Lung (tissue), 17 donors: ENCODE measurements at places on chromosomes 1 and 21. TPM values are rescaled to one million over a fixed set of nuclear protein-coding genes. Genes with fewer than 3 reads are reported as not detected.
A peak's percentile ranks its signal among the peaks of the same experiment; 100 is the strongest.

DNA sequence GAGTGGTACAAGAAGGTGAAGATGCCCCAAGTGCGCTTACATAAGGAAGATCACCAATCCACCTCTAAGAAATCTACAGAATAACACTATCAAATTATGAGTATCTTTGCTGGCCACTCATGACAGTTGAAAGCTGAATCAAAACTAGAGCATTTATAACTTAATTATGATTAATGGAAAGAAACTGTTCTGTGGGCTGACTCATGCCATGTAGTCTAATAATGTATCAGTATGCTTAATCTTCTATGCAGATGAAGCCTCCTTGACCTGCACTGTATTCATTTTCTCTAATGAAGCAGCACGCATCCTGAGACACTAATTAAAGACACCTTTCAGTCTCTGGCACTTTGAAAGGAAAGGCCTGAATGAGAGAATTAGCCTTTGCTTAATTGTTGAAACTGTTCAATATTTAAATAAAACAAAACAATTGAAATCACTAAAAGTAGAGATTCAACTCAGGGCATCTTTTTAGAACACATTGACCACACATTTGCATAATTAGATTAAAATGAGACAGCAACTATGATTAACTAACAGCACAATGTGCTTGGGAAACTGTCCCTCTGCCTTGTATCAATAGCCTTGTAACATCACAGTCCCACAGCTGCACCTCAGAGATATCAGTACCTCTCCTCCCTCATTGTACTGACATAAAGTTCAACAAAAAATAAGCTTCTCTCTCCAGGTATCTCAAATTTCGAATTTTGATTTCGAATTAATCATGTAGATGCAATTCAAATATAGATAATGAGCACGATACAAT lies 105.6 kb downstream of the NTPCR start:
- DNase-seq: no peak

GRCh38 chr1:18410407-18410806 lies 70.3 kb upstream of the KLHDC7A start:
- no peak for DNase-seq

DNA sequence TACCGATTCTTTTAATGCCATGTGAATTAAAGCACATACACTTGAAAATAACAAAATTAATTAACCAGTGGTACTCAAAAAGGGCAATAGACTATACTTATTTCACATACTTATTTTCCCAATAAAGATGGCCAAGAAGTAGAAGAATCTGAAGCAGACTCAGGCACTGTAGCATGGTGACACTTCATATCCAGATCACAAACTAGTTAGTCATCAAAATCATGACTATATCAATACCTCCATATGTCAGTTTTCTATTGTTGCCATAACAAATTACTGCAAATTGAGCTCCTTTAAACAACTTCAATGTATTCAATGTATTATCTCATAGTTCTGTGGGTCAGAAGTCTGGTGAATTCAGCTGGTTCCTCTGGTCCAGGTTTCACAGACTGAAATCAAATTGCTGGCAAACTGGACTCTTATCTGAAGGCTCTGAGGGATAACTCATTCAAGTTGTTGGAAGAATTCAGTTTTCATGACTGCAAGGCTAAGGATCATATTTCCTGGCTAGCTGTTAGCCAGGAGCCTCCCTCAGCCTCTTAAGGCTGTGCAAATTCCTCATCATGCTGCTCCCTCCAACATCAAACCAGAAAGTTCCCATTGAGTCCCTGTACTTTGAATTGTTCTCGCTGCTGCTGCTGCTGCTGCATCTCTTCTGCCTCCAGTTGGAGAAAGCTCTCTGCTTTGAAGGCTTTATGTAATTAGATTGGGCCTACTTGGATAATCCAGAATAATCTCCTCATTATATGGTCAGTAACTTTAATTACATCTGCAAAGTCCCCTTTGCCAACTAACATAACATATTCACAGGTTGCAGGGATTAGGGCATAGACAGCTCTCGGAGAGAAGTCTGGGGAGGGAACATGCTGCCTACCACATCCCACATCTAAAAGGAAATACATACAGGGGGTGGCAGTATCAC lies 91.5 kb downstream of the MRPL39 start:
- no peak for DNase-seq

DNA sequence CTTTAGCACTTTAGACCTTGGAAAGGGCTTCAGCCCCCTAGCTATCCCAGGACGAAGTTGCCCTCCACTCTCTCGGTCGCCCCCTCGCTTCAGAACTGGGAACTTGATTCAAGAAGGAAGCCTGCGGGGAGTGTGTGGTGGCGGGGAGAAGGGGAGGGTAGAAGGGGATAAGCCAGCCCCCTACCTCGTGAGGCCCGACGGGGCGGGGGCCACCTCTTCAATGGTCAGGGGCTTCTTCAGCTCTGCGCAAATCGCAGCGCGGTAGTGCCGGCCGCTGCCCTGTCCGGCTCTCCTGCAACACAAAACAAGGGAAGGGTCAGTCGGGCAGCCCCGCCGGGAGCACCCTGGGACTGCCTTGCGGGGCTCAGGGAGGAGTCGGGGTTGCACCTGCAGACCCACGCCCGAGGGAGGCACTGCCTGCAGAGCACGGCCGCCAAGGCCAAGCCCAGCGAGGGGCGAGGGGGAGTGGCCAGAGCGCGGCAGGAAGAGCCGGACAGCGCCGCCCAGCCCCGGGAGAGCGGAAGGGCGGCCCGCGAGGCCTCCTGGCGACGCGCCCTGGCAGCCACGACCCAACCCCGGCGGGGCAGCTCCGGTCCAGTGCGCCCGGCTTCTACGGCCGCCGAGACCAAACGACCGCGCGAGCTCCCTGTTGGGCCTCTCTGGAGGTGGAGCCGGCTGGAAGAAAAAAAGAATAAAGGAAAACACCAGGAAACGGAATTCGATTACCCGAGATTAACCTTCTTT lies 56.2 kb upstream of the RASAL2 start:
- peak; percentile 84 for DNase-seq

- no peak for DNase-seq
Observed at GRCh38 chr1:119347858-119348257, 20.7 kb upstream of the HAO2 start.

GRCh38 chr1:209860293-209860881 lies 32.6 kb downstream of the UTP25 start:
- peak; percentile 72 for DNase-seq

- DNase-seq: no peak
Observed at GRCh38 chr1:222096883-222097282, 355.0 kb upstream of the DUSP10 start.

GRCh38 chr1:12636098-12636950 lies 7.6 kb upstream of the AADACL4 start:
- peak; percentile 18 for DNase-seq

GRCh38 chr1:21051177-21051825 lies 125.4 kb downstream of the EIF4G3 start:
- DNase-seq: no peak

- no peak for DNase-seq
Observed at GRCh38 chr21:30986965-30987364, 51.3 kb downstream of the KRTAP19-8 start.

GRCh38 chr1:68232289-68233148 lies at the start of gene WLS:
WLS (minus strand) TSS chr1:68232523; CDS start chr1:68232299, 224 bp downstream.
- DNase-seq: peak; percentile 95

GRCh38 chr1:220451532-220451931 lies 76.4 kb upstream of the MARK1 start:
- DNase-seq: no peak

DNA sequence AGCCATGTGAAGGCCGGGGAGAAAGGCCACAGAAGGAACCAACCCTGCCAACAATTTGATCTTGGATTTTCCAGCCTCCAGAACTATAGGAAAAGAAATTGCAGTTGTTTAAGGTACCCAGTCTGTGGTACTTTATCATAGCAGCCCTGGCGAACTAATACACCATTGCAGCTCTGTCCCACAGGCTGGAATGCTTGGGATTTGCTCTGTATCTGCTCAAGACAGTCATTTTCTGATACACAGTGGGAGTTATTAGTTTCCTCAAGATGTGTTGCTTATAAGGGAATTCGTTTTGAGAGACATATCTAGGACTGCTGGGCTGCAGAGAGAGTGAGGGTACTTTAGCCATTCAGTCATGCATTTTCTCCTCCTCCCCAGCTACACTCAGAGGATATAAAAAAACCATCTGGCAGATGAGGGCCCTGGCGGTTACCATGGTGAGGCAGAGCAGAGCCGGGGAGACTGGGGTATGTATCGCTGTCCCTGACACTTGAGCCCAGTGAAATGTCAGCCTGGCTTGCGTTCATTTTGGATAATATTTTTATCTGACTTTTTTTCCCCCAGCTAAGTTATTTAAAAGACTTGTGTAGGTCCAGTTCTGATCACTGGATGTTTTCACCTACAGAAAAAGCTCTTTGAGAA lies 104.6 kb downstream of the DIRAS3 start:
- peak; percentile 67 for DNase-seq

GRCh38 chr1:61781151-61781550 lies 38.9 kb downstream of the PATJ start:
- DNase-seq: no peak

DNA sequence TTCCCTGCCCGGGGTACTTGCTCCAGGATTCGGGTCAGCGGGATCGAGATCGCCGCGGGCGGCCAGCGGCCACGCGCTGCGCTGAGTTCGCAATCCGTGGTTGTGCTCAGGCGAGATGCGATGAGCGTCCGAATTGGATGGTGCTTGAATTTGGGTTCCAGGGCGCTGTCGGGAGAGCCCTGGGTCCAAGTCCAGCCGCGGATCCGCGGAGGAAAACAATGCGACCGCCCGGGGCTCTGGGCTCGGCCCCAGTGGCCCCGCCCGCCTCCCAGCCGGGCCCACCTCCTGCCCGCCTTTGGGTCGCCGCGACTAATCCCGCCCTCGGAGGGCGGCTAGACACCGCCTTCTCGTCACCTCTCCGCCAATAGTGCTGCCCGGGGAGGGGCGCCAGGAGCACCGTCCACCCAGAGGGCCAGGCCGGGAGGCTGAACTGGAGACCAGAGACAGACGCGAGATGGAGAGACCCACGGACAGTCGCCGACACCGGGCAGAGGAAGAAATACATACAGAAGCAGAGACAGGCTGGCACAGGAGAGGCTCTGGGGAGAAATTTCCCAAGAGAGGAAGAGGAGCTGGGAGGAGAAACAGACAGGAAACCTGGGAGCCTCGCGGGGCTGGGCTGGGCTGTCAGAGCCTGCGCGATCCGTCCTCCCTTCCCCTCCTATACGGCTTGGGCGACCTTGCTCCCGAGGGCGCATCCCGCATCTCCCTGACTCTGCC lies at the start of gene SEMA6C:
Gene SEMA6C, minus strand, starts transcription at position 220 of the 720 bp plus-strand sequence. CDS start 4,010 bp downstream, outside the sequence.
- DNase-seq: peak; percentile 97

GRCh38 chr1:182622901-182623528 lies 18.8 kb upstream of the RGS16 start:
- no peak for DNase-seq

GRCh38 chr1:29500041-29500440 lies 263.7 kb downstream of the PTPRU start:
- no peak for DNase-seq

AIDA gene
- 64.6 TPM for total RNA-seq

DCST1 gene
- 0.20 TPM for total RNA-seq

EVA1C gene
- total RNA-seq: 13.9 TPM

KCNJ15 gene
- total RNA-seq: 76.4 TPM

HORMAD1 gene
- total RNA-seq: 1.2 TPM

GUCA2A gene
- total RNA-seq: not detected

TRPM2 gene
- 5.9 TPM for total RNA-seq

OR10J1 gene
- not detected for total RNA-seq

ST6GALNAC3 gene
- total RNA-seq: 15.9 TPM

GIPC2 gene
- 2.5 TPM for total RNA-seq

CHTOP gene
- 60.5 TPM for total RNA-seq
